Activated CD8-positive, alpha-beta T cell treated with anti-CD3 and anti-CD28 coated beads, Interleukin-2, amount 10 ng/mL, durations not matched to agents 7 days and 5 days (primary cell): ENCODE measurements at places on chromosomes 2 and 18. TPM values are rescaled to one million over a fixed set of nuclear protein-coding genes. Genes with fewer than 3 reads are reported as not detected.

Gene AQP12A
- not detected for total RNA-seq

Gene CD8B
- 439 TPM for total RNA-seq

Gene ALK
- not detected for total RNA-seq

Gene LOXL3
- 0.23 TPM for total RNA-seq

Gene SPATS2L
- 46.5 TPM for total RNA-seq

DNA sequence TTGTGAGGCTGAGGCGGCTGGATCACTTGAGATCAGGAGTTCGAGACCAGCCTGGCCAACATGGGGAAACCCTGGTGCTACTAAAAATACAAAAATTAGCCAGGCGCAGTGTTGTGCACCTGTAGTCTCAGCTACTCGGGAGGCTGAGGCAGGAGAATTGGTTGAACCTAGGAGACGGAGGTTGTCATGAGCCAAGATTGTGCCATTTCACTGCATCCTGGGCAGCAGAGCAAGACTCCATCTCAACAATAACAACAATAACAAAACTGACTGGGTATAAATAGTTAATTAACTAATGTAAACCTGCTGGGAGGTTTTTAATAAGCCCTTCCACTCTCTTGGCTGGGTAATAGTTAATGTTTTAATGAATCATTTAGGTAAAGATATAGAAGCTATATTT is 7.8 kb downstream of the SULT6B1 start:
- DNase-seq: no peak

DNA sequence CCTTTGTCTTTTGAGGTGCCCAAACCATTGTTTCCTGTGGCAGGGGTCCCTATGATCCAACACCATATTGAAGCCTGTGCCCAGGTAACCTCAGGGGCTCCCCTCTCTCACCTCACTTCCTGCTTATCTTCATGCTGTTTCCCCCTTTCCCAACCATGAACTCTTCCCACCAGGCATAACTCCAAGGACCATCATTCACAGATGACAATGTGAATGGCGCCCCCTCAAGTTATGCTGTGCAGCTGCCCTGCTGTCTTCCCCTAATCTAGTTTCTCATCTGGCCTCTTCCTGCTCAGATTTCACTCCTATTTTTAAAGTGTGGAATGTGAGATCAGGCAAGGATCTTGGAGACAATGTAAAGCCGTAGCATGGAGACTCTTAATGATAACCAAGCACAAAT is 1.4 kb downstream of the GMPPA start:
- no peak for DNase-seq

- no peak for DNase-seq
Measured at GRCh38 chr2:71863396-71863795, 284.3 kb downstream of the CYP26B1 start.

DNA sequence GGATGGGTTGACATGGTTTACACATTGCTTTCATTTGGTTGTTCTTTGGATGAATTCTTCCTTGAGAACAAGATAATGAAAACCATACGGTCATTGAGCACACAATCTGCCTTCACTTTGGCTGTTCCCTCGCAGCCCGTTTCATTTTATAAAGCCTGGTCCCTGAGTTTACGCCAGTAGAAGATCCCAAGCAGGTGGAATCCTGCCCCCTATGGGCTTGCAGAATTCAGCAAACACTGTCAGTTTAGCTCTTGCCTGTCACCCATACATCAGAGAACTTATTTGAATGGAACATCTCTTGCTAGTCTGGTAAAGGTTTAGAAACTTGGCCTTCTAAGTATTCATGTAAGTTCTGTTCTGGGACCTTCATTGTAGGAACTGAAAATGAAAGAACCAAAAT is 666.4 kb upstream of the ZEB2 start:
- DNase-seq: no peak

GRCh38 chr2:176599796-176600485 is 330.7 kb downstream of the MTX2 start:
- no peak for DNase-seq

DNA sequence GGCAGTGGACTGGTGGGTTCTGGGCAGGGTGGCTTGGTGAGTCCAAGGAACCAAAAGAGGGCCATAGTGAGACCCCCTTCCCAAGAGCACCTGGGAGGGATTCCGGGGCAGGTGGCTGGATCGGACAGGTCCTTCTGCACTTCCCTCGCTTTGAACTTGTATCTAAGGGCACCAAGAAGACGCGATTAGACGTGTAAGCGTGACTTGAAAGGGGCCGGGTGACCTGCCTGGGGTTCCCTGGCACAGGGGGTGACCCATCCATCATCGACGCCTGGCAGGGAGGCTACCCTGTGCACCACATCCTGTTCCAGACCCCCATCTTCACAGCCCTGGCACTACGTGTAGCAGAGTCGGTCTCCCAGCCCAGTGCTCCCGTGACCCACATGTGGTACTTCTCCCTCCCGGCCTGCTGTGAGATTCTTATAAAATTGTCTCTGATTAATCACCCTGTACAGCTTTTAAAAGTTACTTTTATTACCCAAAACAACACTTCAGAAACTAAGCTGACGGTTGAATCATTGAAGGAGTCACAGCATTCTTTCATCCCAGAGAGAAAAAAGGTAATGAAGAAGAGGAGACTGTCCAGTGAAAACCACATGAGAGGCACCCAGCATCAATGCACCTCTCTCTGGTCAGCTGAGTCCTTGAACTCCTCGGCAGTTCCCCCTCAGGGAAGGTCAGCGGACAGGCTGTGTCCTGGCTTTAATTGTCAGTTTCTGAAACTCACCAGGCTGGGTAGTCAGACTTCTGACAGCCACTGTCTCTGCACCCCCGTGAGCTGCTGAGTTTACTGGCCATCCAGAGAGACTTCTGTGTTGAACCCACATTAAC is 13.0 kb downstream of the SH3BP4 start:
- no peak for DNase-seq

- DNase-seq: no peak
Measured at GRCh38 chr18:26574958-26575864, 26.9 kb upstream of the KCTD1 start.

DNA sequence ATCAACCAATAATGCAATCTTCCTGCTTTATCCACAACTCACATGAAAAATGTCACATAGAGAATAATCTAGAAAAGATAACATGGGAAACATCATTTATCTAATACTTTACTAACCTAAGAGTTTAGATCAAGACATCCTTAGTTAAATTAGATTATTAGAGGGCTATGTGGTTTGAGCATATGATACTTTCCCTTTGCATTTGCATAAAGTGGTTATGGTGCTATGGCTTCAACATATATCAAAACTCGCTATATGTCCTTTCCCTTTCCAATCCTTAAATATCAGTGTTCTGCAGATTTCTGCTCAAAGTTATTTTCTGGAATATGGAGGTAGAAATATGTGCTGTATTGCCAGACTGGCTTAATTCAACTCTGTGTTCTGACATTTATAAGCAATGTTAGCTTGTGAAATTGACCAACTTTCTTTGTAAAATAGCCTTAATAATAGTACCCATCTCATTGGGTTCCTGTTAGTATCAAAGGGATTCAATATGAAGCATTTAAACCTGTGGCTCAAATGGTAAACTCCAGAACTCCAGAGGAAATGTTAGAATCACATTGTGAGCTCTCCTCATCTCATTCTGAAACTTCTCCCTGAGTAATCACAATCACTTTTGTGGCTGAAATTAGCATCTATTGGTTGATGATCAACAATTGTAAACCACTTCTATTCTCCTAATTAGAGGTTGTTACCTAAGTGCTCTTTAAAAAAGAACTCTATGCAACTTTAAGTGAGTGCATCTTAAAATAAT is 1089.9 kb upstream of the SLC39A10 start:
- DNase-seq: no peak

GRCh38 chr2:176022048-176022447 is 20.0 kb upstream of the LNPK start:
- DNase-seq: no peak

GRCh38 chr2:46999857-47000678 is 84.5 kb upstream of the MCFD2 start:
- DNase-seq: no peak

DNA sequence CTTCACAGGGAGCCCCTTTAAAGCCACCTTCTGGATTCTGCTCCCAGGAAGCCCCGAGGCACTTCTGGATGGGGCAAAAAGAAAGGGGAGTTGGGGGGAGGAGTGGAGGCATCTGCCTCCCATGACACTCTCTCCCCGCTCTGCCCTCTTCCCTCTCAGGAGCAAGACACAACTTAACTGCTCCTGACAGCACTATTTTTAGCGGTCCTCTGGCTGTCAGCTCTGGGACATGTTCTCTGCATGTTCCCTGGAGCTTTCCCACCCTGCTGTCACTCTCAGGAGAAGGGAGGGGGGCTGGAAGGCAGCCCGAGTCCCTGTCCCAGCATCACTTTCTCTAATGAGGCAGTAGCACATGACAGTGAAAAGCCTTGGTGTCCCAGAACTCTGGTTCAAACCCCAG is 32.3 kb downstream of the PLB1 start:
- no peak for DNase-seq

- no peak for DNase-seq
Measured at GRCh38 chr18:9356976-9357375, 22.4 kb downstream of the TWSG1 start.

GRCh38 chr18:79971211-79971952 is 6.9 kb downstream of the HSBP1L1 start:
- no peak for DNase-seq

DNA sequence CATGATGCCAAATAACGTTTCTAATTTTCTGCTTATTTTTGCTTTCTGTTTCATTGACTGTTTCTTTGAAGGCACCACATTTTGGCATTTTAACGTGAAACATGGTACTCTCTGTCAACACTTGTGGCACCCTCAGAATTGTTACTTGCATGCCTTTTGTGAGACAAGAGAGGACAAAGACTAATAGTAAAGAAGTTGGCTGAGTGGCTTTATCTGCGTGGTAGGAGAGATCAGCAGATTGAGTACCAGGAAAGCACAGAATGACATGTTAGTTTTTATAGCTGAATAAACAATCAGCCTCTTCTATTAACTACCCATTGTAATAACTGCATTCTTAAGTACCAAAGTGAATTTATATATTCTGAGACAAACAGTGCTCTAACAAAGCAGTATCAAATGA is 8.6 kb downstream of the ZNF638 start:
- no peak for DNase-seq

GRCh38 chr18:79785831-79786230 is 11.9 kb upstream of the KCNG2 start:
- DNase-seq: no peak

DNA sequence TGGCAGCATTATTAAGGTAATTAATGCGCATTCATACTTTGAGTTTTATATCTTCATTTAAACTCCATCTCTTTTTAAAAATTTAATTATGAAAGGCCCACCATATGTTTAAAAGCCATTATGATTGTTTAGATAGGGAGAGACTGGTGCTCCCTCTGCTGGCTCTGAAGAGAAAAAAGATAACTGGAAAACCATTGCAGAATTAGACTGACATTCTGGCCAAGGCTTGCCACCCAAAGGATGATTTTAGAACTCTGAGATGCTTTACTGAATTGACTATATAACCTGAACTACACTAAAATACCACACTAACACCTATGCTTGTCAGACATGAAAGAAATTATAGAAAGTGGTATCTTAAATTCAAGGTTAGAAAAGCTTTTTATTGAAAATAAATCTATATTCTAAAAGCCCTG is 127.6 kb upstream of the SPOPL start:
- DNase-seq: no peak

- DNase-seq: no peak
Measured at GRCh38 chr2:160651416-160652200, 158.0 kb upstream of the RBMS1 start.

DNA sequence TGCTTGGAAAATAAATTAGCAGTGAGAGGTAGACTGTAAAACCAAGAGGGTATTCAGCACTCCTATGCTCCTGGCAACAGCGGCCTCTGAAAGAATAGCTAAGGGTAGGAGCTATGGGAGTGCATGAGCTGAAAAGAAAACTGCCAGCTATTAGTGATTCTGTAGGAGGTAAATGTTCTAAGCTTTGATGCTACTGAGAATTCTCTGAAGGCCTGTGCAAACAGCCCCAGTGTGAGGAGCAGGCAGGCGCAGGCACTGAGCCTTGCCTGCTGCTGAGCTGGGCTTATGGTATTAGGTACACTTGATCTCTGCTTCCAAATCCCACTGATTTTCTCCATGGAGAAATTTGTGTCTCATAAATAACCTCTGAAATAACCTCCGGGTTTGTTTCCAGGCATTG is 86.7 kb downstream of the NYAP2 start:
- DNase-seq: no peak

DNA sequence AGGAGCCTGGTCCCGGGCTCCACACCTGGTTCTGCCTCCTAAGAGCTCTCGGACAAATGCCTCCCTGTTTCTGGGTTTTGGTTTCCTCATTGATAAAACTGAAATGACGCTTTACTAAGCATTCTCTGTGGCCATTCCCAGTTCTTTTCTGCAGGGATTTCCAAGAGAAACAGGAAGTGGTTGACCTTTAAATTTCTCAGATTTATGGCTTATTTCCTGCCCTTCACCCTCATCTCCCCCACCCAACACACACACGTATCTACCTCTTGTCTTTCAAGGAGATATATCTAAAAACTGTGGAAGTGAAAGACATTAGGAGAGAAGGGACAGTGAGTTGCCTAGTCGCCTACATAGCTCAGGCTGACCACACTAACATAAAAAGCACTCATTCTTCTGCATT is 53.0 kb downstream of the PIEZO2 start:
- no peak for DNase-seq
